ENCODE measurements at places on chromosomes 2 and 18.

DNA sequence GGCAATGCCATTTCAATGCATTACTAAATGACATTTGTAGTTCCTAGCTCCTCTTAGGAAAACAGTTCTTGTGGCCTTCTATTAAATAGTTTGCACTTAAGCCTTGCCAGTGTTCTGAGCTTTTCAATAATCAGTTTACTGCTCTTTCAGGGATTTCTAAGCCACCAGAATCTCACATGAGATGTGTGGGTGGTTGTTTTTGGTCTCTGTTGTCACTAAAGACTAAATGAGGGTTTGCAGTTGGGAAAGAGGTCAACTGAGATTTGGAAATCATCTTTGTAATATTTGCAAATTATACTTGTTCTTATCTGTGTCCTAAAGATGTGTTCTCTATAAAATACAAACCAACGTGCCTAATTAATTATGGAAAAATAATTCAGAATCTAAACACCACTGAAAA lies 45.3 kb downstream of the HADHB start:
- no peak for DNase-seq

- DNase-seq: no peak
Observed at GRCh38 chr2:53515435-53516332, 251.9 kb upstream of the CHAC2 start.

GRCh38 chr2:138298900-138299299 lies 202.7 kb upstream of the SPOPL start:
- no peak for DNase-seq

- DNase-seq: no peak
Observed at GRCh38 chr2:44168681-44169154, at the start of gene PPM1B. Gene PPM1B (plus strand): TSS chr2:44168875. CDS start chr2:44201200, 32,325 bp downstream.

DNA sequence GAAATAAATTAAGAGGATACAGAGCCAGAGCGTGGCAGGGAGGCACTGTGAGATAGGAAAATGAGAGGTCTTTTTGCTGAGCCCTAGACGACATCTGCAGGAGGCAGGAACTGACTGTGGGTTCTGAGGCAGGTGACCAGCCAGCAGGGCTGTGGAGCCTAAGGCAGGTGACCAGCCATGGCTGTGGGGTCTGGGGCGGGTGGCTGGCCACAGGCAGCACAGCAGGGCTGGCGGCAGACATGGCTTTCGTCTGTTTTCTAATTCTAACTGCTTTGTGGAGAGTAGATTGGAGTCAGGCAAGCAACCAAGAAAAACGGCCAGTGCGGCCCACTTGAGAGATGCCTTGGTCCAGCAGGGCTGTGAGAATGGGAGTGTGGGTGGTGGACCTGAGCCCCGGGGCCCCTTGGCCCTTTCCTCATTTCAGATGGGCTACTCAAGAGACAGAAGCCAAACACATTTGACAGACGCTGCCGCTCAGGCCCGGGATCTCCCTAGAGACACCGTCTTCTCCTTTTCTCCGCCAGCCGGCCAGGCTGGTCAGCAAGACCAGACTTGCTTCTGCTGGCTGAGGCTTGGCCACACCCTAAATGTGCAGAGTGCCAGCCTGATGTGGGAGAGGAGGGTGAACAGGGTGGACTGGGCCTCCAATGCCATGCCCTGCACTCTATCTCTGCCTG lies 19.7 kb upstream of the GNAL start:
- no peak for DNase-seq

DNA sequence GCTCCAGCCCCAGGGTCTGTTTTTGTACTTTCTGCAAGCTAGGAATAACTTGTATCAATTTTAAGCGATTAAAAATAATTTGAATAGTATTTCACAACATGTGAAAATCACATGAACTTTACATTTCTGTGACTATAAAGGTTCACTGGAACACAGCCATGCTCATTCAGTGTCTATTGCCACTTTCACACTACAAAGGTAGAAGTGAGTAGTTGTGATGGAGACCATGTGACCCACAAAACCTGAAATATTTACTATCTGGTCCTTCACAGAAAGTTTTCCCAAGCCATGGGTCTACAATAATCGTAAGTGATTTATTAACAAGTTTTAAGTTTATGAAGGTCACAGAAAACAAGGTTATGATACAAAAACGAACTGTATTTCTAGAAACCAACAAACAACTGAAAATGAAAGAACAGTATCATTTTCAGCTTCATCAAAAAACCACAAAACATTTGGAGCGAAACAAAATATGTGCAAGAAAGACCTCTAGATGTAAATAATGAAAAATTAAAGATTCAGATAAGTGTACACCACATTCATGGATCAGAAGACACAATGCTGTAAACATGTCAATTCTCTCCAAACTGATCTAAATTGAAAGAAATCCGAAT lies 68.9 kb upstream of the DNER start:
- DNase-seq: no peak

DNA sequence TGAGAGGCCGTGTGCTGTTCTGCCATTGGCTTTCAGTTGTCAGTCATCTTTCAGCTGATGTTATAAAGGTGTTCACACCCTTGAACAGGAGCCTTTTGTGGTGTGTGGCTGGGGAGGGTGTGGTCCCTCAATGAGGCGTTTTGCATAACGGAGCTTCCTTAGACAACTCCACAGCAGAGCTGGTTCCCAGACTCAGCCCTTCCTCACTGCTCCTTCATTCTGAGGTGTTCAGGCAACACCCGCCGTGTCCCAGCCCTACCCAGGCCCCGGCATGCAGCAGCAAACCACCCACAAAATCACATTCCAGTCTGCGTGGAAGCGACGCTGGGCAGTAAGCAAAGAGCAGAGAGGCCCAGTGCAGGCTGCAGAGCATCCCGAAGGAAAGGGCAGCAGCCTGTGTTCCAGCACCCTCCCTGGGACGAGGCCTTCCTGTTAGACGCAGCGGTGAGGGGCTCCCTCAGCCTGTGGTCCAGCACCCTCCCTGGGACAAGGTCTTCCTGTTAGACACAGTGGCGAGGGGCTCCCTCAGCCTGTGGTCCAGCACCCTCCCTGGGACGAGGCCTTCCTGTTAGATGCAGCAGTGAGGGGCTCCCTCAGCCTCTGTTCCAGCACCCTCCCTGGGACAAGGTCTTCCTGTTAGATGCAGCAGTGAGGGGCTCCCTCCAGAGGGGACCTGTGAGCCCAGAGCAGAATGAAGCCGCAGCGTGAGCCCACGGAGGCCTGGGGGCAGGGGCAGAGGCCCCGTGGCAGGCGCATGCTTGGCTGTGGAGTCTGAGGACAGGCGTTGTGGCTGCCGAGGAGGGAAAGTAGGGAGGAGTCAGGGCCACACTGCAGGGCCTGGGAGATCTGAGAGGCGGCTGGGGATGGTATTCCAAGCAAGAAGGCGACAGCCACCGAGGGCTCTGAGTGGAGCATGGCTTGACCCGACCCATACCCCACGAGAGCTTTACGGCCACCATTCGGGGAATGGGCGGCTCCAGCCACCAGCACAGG lies 201.8 kb upstream of the HDAC4 start:
- DNase-seq: no peak

DNA sequence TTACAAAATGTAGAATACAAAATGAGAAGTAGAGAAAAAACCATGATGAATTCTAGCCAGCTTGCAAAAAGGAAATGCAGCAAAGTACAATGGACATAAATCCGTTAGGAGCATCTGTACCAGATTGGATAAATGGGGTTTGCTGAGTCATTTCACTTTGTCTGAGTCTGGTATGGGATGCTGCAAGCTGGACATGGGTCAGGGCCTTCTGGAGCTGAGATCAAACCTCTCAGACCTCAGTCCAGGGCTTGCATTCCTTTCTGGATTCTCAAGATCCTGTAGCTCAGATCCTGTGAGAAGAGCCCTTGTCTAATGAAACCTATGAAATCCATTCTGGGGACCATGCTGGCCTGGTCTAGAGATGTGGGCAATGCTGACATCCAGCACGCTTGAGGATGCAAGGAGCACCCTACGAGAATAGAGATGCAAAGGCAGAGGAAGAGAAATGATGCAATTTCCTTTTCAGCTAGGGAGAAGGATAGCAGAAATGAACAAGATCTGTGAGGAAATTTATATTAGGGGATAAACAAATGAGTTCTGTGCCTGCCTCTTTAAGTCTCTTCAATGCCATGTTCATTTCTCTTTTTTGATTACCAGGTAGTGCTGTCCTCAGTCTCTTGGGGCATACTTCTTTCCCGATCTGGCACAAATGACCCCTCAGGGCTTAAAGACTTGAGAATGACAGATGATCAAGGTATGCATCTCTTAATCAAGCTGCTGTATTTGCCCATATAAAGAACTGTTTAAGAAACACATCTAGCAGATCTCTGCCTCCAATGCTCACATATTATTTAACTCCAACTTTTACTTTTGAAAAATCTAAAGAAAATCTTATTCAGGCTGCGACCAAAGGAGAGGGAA lies 230.4 kb downstream of the MEIS1 start:
- no peak for DNase-seq

- no peak for DNase-seq
Observed at GRCh38 chr2:207394812-207395534, 134.8 kb upstream of the CREB1 start.

GRCh38 chr18:22282311-22283115 lies 113.1 kb downstream of the GATA6 start:
- DNase-seq: peak; percentile 27

DNA sequence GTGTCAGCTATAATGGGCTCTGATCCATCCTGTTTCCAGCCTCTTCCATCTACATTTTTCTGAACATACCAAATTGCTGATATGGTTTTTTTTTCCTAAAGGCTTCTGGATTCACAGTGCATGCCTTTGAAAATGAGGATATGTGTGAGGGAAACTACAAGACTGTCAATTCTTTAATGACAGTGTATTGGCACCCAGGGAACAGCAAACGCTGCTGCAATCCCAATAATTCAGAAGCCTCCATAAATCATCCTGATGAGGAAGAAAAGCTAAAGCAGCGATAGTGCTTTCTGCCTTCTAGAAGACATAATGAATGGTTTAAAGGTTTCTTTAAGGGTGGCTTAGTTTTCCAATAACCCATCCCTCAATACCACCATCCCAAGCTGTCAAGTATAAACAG lies 304.5 kb upstream of the PKDCC start:
- no peak for DNase-seq

DNA sequence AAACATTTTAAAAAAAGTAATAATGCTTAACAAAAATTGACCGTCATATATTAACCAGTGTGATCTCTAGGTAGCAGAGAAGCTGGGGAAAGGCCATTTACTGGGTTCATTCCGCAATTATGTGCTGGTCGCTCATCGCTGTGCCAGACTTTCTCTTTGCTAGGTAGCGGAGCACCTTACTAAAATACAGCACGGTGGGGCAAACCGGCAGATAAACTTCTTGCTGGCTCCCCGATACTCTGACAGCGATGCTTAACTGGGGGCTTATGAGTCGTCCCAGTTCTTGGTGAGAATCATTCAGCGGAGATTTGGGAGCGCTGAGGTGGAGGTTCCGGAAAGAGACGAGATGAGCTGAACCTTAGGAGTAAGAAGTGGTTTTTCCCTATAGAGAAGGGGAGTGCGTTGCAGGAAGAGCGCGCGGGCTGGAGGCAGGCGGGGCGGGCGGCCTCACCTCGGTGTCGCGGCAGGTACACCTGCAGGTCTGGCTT lies 605 bp downstream of the C2orf68 start:
- DNase-seq: no peak

DNA sequence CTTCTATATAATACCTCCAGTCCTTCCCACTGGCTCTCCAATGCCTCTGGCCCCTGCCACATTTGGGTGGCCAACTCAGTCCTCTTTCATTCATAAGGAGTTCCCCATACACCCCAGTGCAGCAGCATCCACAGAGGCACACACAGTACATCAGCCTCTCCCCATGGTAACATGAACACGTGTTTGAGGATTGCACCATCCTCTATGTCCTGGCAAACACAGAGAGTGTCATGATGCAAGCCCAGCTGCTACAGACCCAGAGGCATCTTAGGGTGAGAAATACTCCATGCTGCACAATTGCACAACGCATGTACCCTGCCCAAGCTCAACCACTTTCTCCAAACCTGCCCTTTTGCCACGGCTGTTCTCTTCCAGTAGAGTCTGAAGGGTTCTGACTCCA lies 11.5 kb downstream of the IGFBP5 start:
- no peak for DNase-seq

- DNase-seq: no peak
Observed at GRCh38 chr2:199136242-199136641, 321.5 kb downstream of the SATB2 start.

GRCh38 chr2:86464652-86465051 lies 23.5 kb downstream of the KDM3A start:
- DNase-seq: no peak

GRCh38 chr2:227782804-227783203 lies 30.8 kb upstream of the CCL20 start:
- no peak for DNase-seq

DNA sequence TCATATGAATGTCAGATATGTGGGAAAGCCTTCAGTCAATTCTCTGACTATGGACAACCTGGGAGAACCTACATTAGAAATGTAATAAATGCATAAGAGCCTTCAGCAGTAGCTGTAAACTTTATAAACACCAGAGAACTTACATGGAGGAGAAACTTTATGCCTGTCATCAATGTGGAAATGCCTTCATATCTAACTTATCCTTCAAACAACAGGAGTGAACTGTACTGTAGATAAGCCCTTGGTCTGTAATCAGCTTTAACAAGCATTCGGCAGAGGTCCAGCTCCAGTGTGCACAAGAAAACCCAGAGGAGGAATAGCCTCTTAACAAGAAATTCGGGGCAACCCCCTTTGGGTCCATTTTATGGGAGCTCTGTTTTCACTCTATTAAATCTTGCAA lies 14.8 kb upstream of the UXS1 start:
- DNase-seq: no peak

DNA sequence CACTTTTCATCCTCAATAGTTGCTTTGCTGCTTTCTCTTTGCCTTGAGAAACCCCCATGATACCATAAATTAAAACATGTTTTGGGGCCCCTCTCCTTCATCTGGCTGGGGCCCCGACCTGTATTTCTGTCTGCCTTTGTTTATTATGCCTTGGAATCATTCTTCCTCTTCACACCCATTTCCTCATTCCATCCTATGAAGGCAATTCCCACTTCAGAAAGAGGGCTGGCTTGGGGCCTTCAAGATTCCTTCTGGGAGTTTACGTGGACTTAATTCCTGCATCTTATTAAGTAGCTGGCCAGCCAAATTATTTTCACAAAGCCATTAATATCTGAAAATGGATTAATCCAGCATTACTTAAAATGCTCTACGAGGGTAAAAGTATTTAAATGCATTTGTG lies 6.8 kb upstream of the LRRTM1 start:
- no peak for DNase-seq

- DNase-seq: no peak
Observed at GRCh38 chr2:74814102-74814501, 19.8 kb upstream of the HK2 start.

- DNase-seq: no peak
Observed at GRCh38 chr2:152089238-152089637, 9.6 kb downstream of the CACNB4 start.

GRCh38 chr2:169493360-169493759 lies 14.1 kb downstream of the BBS5 start:
- DNase-seq: no peak

DNA sequence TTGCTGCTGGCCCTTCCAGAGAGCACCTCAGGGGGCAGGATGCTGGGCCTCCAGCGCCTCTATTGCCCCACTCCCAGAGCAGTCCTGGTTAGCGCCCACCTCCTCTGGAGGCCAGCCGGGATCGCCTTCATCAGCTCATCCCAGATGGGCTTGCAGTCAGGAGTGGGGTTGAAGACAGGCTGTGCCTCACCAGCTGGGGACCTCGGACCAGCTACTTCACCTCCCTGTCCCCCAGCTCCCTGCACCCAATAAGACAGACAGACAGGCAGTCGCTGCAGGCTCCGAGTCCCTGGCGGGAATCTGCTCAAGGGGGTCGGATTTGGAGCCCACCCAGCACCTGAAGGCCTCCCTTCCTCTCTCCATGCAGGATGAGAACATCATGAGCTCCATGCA lies 18.9 kb upstream of the FAHD2A start:
- DNase-seq: no peak

GRCh38 chr2:18084376-18084775 lies 205.9 kb downstream of the KCNS3 start:
- no peak for DNase-seq
